HS-27A (cell line): ENCODE measurements at places on chromosomes 16 and 17.

GRCh38 chr17:48554412-48555257 is 9.7 kb upstream of the HOXB2 start:
- DNase-seq, result no peak

GRCh38 chr17:80649200-80649644 is 104.6 kb downstream of the RPTOR start:
- no peak for DNase-seq

- no peak for DNase-seq
Measured at GRCh38 chr16:79287424-79287917, 313.1 kb downstream of the MAF start.

DNA sequence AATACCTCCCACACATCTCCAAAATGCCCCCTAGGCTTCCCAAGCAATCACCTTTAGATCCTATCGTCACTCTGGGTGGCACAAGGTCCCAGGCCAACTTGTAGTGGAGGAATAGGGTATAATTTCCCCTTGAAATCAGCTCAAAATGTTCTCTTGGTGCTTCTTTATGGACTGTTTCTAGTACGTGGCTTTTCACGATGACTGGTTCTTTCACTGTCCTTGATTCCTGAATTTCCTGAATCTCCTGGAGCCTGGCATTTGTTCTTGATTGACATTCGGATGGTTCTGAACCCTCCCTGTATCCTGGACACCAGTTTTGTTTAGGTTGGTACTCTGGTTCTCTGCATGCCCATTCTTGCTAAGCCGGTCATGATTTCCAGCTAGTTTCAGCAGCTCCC is 6.9 kb upstream of the VPS53 start:
- DNase-seq, result no peak

DNA sequence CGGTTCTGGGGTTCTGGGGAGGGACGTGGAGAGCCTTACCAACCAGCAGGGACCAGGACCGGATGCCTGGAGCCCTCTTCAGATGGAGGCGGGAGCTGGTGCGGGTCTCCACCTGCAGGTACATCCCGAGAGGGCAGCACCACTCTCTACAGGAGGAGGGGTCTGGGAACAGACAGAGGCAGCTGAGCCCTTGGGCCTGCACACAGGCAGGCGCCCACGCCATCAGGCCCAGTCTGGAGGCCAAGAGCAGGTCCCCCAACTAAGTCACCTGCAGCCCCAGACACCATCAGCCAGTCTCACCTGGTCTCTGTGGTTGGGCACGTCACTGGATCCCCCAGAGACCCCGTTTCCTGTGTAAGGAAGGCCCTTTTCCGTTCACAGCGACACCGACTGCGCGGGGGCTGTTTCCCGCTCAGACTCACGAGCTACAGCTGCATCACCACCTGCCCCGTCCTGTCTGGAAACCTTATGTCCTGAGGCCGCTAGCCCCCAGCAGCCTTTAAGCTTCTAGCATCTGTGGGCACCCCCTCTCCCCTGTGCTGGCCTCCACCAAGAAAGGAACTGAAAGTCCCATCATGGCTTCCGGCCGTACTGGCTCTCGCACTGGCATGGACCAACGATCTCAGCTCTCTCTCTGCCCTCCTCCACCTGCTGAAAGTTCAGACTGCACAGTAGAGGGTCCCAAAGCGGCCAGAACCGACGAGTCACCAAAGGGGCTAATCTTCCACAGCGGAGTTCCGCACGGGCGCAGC is 1.2 kb downstream of the CYBC1 start:
- DNase-seq, result no peak

GRCh38 chr17:76032073-76032779 is 5.1 kb upstream of the EVPL start:
- DNase-seq, result no peak

GRCh38 chr17:9175700-9176467 is 154.6 kb downstream of the NTN1 start:
- no peak for DNase-seq
